CD4-positive, alpha-beta memory T cell (primary cell): ENCODE measurements at places on chromosomes 12 and 14.

DNA sequence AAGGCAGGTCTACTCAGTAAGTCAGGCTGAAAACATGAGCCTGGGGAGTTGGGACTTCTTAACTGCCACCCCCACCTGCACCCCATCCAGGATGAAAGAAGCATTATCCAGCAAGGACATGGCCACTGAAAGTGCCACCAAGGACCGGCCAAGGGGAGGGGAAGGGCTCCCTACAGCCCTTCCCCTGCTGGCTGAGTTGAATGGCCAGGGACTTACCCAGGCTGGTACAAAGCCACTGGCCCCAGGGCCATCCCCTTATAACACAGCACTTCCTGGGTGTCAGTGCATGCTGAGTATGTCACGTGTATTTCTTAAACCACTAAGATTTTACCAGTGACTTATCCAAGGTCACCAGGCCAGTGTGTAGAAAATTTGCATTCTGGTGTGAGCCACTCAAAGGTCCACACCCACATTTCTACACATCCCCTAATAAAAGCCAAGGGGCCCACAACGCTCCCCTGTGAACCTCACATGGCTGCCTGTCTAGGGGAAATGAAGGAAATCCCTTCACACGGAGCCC is 29.3 kb upstream of the ZFP36L1 start:
- no peak for DNase-seq

DNA sequence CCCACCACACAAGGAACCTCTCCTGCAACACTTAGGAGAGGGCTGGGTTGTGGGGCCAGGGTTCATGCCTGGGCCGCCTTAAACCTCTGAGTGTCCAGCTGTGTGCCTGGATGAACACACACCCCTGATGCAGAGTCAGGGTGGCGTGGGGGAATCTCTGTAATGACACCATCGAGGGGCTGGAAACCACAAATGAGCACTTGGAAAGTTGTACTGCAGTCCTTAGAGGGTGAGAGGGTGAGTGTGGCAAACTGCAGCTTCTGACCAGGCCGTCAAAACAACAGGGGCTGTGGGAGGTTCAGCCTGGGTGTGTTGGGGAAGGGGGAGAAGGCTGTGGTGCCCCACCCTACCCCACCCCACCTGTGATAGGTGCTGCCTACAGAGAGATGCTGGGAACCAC is 12.4 kb upstream of the KRT5 start:
- DNase-seq: no peak

DNA sequence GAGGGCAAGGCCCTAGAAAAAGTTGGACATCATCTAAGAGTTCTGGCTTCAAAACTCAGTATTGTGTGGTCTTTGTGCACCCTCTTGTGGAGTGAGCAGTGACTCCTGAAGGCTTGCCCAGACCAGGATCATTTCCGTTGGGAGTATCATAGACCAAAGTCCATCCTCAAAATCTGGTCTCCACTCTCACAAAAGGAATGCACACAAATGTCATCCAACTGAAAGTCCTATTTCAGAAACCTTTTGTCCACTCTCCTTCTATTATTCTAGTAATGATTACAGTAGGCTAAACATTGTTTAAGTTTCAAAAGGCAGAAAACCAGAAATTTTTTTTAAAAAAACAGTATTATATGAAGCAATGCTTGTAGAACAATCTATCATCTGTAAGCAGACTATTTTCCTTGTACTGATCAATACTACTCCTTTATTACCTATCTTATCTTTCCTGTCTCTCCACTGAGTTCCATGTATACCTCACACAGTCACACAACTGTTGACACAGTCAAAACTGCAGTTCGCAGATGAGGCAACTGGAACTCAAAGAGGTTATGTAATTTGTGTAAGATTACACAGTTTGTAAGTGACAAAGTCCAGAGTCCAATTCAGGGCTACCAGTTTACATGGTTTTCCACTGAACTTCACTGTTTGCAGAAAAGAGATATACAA is 41.4 kb downstream of the COX16 start:
- DNase-seq: no peak

DNA sequence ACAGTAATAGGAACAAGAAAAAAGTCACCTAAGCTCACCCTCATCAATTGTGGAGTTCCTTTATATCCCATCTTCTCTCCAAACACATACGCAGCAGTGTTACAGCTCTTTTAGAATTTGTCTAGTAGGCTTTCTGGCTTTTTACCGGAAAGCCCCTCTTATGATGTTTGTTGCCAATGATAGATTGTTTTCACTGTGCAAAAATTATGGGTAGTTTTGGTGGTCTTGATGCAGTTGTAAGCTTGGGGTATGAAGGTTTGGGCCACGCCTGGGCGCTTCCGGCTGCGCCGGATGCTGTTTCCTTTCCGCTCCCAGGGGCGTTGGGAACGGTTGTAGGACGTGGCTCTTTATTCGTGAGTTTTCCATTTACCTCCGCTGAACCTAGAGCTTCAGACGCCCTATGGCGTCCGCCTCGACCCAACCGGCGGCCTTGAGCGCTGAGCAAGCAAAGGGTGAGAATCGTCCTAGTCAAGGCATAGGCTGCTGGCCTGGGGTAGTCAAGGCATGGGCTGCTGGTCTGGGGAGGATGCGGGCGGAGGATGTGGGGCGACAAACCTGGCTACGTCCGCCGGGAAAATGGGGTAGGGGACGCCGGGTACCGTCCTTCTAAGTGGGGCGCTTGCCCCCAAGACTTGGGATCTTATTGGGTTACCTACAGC is at the start of the genes C12orf57 and RNU7-1:
Gene C12orf57 (plus strand): TSS at position 301 of the 659 bp plus-strand sequence. CDS start 100 bp downstream, at position 401.
Gene RNU7-1 (plus strand): TSS at position 95 of the 659 bp plus-strand sequence.
- peak; percentile 88 for DNase-seq

- DNase-seq: no peak
Observed at GRCh38 chr12:7431993-7432685, 11.8 kb downstream of the CD163L1 start.

GRCh38 chr12:116257215-116257614 is 20.3 kb downstream of the MED13L start:
- DNase-seq: no peak

DNA sequence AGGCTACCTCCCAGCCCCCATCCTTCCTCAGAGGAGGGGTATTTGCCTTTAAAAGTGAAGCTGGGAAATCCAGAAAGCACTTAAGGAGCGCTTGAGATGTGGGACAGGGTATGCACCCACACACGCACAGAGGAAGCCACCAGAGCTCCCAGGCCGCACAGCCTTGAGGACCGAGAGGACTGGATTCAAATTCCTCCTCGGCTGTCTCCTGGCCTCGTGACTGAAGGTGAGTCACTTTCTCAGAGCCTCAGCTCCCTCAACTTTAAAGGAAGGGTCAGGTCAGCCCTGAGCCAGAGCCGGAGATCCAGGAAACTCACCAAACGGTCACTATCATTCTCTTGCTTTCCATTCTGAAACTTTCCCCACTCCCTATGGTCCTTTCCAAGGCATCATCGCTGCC is 37.6 kb downstream of the BCL11B start:
- no peak for DNase-seq

- DNase-seq: no peak
Observed at GRCh38 chr12:113097716-113098440, 37.7 kb downstream of the RASAL1 start.

DNA sequence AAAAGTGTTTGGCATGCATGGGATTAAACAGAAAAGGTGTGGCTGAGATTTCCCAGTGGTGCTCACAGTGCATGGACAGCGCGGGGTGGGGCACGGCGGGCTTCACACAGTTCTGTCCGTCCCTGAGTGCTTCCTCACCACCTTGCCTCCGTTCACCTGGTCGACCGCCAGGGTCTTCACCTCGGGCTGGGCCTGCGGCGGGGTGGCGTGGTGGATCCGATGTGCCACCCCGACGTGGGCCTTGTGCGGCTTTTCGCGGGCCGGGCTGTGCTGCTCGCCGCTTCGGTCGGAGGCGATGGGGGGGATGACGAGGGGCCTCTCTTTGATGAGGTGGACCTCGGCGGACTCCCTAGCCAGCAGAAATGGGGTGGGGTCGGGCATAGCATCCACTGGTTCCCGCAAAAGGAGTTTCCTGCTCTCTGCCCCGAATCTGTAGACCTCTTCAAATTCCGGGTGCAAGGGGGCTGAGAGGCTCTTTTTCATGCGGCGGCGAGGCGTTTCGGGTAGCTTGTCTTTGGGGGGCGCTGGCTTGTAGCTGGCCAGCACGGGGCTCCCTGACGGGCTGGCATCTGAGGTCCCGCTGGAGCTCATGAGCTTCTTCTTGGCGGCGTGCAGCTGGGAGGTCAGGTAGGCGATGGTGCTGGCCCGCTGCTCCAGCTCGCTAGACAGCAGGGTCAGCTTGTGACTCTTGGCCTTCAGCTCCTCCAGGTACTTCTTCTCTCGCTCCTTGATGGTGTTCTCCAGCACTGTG is 35.5 kb downstream of the CCDC92 start:
- no peak for DNase-seq

GRCh38 chr14:72986214-72986613 is 40.7 kb downstream of the ZFYVE1 start:
- no peak for DNase-seq

- DNase-seq: no peak
Observed at GRCh38 chr12:120943482-120943881, 34.9 kb upstream of the HNF1A start.

GRCh38 chr14:88929656-88930436 is 105.4 kb downstream of the TTC8 start:
- DNase-seq: no peak

DNA sequence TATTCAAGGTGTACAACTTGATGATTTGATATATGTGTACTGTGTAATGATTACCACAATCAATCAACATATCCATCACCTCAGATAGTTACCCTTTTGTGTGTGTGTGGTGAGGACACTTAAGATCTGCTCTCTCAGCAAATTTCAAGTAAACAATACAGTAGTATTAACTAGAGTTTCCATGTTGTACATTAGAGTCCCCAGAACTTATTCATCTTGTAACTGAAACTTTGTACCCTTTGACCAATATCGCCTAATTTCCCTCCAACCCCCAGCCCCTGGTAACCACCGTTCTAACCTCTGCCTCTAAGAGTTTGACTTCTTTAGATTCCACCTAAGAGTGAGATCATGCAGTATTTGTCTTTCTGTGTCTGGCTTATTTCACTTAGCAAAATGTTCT is 12.1 kb downstream of the ADCK1 start:
- DNase-seq: no peak

DNA sequence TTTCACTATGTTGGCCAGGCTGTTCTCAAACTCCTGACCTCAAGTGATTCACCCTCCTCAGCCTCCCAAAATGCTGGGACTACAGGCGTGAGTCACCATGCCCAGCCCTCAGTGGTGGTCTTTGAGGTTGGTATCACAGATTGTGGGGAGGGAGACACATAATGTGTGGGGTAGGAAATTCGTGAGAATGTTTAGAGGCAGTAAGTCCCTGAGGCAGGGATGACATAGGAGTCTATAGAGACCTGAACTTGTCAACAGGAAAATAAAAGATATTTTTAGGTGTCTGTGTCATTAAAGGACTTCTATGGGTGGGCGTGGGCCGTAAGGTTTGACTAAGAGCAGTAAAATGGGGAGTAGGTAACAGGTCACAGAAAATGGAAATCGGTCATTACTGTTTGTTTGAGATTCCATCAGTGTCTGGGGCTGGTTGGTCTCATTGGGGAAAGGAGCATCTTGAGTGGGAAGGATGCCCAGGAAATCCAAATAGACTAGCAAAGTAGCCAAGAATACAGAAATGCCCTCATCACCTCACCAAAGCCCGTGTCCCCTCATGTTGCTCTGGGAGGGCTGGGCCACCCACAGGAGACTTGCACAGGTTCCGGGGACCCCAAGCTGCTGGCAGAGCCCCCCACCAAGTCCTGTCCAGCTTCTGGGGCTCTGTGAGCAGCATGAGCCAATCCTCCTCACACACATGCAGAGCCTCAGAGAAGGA is 63.6 kb upstream of the BCL2L14 start:
- peak; percentile 18 for DNase-seq
